A549 treated with dexamethasone at 1 μM for 4 hours (cell line): ENCODE measurements at places on chromosomes 1 and 21. TPM values are rescaled to one million over a fixed set of nuclear protein-coding genes. Genes with fewer than 3 reads are reported as not detected.

SH2D1B gene
- total RNA-seq, result 0.11 to 0.36 TPM (median 0.21 TPM) in 5 replicates

PTPRF gene
- 70.7 to 107 TPM (median 104 TPM) in 5 replicates for total RNA-seq

CD1E gene
- total RNA-seq, result not detected in 5 replicates

SHE gene
- 0.10 to 0.19 TPM (median 0.17 TPM) in 5 replicates for total RNA-seq

CTSK gene
- total RNA-seq, result 1.2 to 2.1 TPM (median 1.7 TPM) in 5 replicates

HSF2BP gene
- 1.6 to 2.2 TPM (median 1.8 TPM) in 5 replicates for total RNA-seq

NIBAN1 gene
- total RNA-seq, result 0.85 to 1.2 TPM (median 1.1 TPM) in 5 replicates

OR10Z1 gene
- not detected in 5 replicates for total RNA-seq

C1QB gene
- total RNA-seq, result not detected in 5 replicates

INSRR gene
- total RNA-seq, result not detected in 5 replicates

DNAJC28 gene
- 0.26 to 0.40 TPM (median 0.31 TPM) in 5 replicates for total RNA-seq

GPR37L1 gene
- 0.12 to 0.18 TPM (median 0.14 TPM) in 5 replicates for total RNA-seq

CKS1B gene
- 301 to 343 TPM (median 324 TPM) in 5 replicates for total RNA-seq

KDF1 gene
- 0.15 to 0.31 TPM (median 0.26 TPM) in 5 replicates for total RNA-seq

HES4 gene
- 21.4 to 44.8 TPM (median 36.2 TPM) in 5 replicates for total RNA-seq

ORC1 gene
- 22.8 to 24.2 TPM (median 23.7 TPM) in 5 replicates for total RNA-seq

HTR6 gene
- 0.08 to 0.28 TPM (median 0.19 TPM) in 5 replicates for total RNA-seq

SPATA45 gene
- total RNA-seq, result 0.20 to 0.46 TPM (median 0.42 TPM) in 3 of 5 replicates, not detected in the others

KCNA2 gene
- total RNA-seq, result 0.02 to 0.20 TPM (median 0.05 TPM) in 5 replicates

CD1B gene
- not detected in 5 replicates for total RNA-seq

EPHB2 gene
- 26.7 to 43.4 TPM (median 38.6 TPM) in 5 replicates for total RNA-seq

CFHR2 gene
- total RNA-seq, result not detected in 5 replicates

RABGGTB gene
- total RNA-seq, result 57.4 to 73.2 TPM (median 63.7 TPM) in 5 replicates

COL9A2 gene
- total RNA-seq, result 0.17 to 0.25 TPM (median 0.19 TPM) in 5 replicates

OR2L8 gene
- total RNA-seq, result not detected in 5 replicates

RNU1-1 gene
- 10.6 TPM in 1 of 5 replicates, not detected in the others for total RNA-seq

DMBX1 gene
- total RNA-seq, result 0.55 to 1.0 TPM (median 0.87 TPM) in 5 replicates

SIM2 gene
- total RNA-seq, result 4.8 to 8.4 TPM (median 6.5 TPM) in 5 replicates

ARMH1 gene
- total RNA-seq, result 0.35 to 1.2 TPM (median 0.71 TPM) in 5 replicates

PROK1 gene
- not detected in 5 replicates for total RNA-seq

SH2D5 gene
- 10.3 to 15.2 TPM (median 12.6 TPM) in 5 replicates for total RNA-seq

SH3BGR gene
- 0.26 to 1.4 TPM (median 0.60 TPM) in 5 replicates for total RNA-seq

LCE2C gene
- total RNA-seq, result not detected in 5 replicates

CDC42BPA gene
- total RNA-seq, result 8.7 to 12.8 TPM (median 11.4 TPM) in 5 replicates

RHD gene
- not detected in 5 replicates for total RNA-seq

PLA2G5 gene
- total RNA-seq, result not detected in 5 replicates

TFF2 gene
- total RNA-seq, result not detected in 5 replicates

KCNJ15 gene
- 0.16 to 0.22 TPM in 2 of 5 replicates, not detected in the others for total RNA-seq

ARHGEF10L gene
- total RNA-seq, result 4.7 to 6.9 TPM (median 6.3 TPM) in 5 replicates

CNIH3 gene
- total RNA-seq, result 0.29 to 0.70 TPM (median 0.46 TPM) in 5 replicates

PKP1 gene
- total RNA-seq, result 0.01 to 0.08 TPM (median 0.05 TPM) in 5 replicates

ROR1 gene
- total RNA-seq, result 8.5 to 11.5 TPM (median 10.5 TPM) in 5 replicates
